ENCODE measurements at places on chromosomes 12 and 14. TPM values are rescaled to one million over a fixed set of nuclear protein-coding genes. Genes with fewer than 3 reads are reported as not detected.

The PTHLH gene
- polyA plus RNA-seq = 3.4 TPM

The CYP27B1 gene
- polyA plus RNA-seq = 2.5 TPM

The PPP1R36 gene
- polyA plus RNA-seq = 0.90 TPM

The IFNG-AS1 gene
- polyA plus RNA-seq = 0.13 TPM

The TCP11L2 gene
- polyA plus RNA-seq = 23.8 TPM

The GDF3 gene
- not detected for polyA plus RNA-seq

The NPAS3 gene
- 0.56 TPM for polyA plus RNA-seq

The VASH1 gene
- polyA plus RNA-seq = 36.7 TPM

The MYO1A gene
- 0.08 TPM for polyA plus RNA-seq

The CCDC197 gene
- polyA plus RNA-seq = not detected

The CCDC60 gene
- 0.73 TPM for polyA plus RNA-seq

The ANKRD33 gene
- 0.05 TPM for polyA plus RNA-seq

The KCNK10 gene
- polyA plus RNA-seq = 0.18 TPM

The LRP1-AS gene
- polyA plus RNA-seq = 0.29 TPM

All from right lung (tissue), 10 donors.